ENCODE measurements at places on chromosomes 1 and 21.

- no peak for DNase-seq
These were observed 33.8 kb downstream of the RSPH1 start for GRCh38 chr21:42461881-42462877.

DNA sequence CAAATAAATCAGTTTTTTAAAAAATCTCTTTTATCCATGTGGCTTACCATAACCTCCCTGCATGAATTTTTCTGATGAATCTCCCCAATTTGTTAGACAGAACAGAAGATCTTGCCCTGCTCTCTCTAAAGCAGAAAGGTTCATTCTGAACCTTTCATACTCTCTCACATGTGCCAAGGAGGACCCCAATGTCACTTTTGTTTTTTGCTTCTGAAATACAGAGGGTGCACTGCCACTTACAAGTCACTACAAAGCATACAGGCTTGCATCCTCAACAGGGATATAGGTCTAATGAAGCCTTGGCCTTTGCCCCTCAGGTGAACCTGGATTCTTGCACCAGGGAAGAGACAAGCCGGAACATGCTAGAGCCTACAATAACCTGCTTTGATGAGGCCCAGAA, 4.8 kb downstream of the RGS4 start:
- DNase-seq = no peak

DNA sequence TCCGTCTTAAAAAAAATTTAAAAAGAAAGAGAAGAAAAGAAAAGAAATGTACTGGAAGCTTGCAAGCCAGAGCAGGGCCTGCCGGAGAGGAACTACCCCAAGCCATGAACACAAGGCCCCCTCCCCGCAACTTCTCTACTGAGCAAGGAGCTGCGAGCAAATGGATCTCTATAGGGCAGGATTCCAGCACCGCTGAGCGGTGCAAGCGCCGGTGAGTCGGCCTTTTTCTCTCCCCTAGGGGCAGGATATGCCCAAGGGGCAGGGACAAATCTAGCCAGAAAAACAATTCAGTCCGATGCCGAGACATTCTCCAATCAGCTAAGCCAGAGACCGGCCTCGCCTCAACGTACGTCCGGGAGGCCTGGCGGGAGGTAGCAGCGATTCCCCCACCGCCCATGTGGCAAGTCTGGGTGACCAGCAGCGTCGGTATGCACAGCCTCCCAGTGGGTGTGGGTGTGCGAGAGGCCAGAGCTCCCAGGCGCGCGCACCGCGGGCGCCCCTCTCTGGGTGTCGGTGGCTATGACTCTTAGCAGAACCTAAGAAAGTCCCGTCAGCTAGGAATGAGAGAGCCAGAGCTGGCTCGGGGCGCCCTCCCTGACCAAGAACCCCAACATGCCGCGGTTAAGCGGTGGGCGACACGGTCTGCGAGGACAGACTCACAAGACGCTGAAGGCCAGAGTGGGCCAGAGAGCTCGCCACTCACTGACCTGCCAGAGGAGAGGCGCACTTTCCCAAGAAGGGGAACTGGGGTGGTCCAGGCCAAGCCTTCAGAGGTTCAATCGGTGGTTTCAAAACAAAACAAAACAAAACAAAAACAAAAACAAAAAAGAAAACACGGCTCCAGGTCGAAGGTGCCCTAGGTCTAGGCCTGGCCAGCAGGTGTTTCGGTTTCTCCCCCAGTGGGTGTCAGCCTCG, 1.9 kb downstream of the CSMD2 start:
- DNase-seq = peak; percentile 61

DNA sequence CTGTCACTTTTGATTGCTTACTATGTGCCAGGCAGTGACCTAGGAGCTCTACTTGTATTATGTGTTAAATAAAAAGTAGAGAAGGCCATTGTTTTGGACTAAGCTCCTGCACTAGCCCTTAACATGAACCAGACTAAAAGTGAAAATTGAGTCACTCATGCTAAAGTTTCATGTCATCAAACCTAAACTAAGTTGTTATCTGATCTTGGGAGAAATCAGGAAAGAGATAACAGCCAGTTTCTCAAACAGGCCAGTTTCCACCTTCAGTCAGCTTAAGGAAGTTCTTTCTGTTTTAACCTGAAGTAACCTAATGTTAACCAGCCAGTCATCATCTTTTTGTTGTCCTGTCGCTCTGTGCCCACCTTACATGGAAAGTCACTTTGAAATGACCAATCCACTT, 102.1 kb upstream of the MARK1 start:
- DNase-seq = no peak

GRCh38 chr21:26148840-26149354, 21.7 kb downstream of the APP start:
- no peak for DNase-seq

GRCh38 chr21:16185766-16186165, 456.0 kb downstream of the USP25 start:
- DNase-seq = no peak

DNA sequence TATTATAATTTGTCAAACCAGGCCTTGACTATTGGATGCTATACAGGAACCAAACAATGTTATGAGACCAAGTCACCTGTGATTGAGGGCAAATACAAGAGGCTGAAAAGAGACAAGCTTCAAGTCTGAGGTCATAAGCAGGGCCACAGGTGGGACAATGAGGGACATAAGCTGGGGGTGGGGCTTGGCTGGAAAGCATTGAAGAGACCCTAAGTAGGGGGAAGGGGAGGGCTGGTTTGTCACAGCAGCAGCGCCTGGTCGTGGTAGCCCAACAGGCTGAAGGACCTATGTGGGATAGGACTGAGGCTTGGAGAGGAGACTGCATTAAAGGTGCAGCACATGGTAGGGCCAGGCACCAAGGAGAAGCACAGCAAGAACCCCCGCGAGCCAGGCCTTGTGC, 17.9 kb downstream of the HMGN2 start:
- no peak for DNase-seq

DNA sequence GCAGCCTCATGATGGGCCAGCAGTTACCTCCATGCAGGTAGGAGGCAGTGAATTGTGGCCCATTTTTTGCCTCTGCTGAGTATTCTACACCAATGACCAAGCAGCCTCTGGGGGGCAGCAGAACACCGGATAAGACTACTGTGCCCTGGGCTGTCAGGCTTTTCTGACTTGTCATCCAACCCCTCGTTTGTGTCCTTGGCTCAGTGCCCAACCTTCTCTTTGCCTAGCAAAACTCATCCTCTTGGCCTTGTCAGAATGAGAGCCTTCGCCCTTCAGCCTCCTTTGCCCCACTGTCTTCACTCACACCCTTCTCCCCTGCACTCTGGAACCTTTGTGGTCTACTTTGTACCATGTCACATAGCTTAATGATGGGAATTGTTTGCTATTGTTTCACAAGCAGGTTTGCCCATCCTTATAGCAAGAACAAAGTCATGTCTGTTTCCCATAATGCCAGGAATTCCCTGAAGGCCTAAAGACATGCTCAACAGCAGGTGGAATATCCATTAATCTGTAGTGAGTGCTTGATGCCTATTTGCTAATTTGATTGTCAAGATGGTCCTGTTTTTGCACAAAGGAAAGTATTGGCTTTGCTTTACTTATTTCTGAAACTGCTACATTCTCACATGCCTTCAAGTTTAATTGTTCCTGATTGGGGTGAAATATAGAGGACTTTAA, 255.9 kb downstream of the HHAT start:
- peak; percentile 78 for DNase-seq

DNA sequence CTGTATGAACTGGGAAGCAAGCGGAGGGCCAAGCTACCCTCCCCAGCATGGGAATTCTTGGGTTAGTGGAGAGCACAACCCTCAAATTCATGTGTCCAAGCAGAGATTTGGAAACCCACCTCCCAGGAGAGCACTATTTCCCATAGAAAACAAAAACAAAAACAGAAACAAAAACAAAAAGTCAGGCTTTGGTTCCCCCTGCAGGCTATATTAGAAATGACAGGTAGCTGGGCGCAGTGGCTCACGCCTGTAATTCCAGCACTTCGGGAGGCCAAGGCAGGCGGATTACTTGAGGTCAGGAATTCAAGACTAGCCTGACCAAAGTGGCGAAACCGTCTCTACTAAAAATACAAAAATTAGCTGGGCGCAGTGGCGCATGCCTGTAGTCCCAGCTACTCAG, 10.8 kb downstream of the MINDY1 start:
- DNase-seq = no peak

GRCh38 chr1:101220906-101221305, 15.9 kb upstream of the S1PR1 start:
- DNase-seq = no peak

GRCh38 chr1:17688217-17688810, 66.8 kb upstream of the ACTL8 start:
- no peak for DNase-seq

GRCh38 chr1:66521721-66522365, 12.1 kb upstream of the SGIP1 start:
- no peak for DNase-seq

GRCh38 chr1:48236716-48237470, 14.4 kb downstream of the SLC5A9 start:
- DNase-seq = no peak

DNA sequence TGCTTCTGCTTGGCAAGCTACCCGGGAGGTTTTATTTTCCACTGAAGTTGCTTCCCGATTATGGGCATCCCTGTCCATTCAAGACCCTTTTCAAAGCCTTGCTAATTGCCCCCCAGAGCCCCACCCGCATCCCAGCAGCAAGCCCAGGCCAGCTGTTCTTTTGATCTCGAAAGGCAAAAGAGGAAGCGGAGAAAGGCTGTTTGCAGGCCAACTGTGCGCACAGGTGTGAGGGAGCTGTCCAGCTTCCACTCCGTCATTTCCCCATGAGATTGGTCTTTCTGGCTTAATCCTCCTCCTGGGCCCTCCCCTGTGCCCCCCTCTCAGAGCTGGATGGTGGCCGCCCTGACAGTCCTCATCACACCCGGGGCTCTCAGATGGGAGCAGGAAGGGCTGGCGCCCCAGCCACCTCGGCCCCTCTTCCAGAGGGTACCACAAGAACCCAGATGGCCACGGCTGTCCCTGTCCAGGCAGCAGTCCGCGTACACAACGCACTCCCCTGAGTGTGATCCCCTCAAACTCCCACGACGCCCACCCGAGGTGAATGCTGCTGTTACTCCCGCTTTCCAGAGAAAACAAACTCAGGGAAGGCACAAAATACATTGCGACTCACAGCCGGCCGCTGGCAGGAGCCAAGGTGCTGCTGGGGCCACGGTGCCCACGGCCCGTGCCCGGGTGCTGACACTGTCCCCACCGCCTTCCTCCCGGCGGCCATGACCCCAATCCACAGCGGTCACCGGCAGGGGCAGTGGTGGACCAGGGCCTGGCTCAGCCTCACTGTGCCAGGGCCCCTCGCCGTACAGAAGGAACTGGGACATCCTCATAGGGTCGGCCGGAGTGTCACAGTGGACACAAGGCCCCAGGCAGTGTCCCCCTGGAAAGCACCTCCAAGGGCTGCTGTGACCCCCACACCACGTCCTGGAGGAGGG, 121.9 kb downstream of the CRYAA start:
- no peak for DNase-seq

- no peak for DNase-seq
These were observed 107.0 kb upstream of the KRTAP19-8 start for GRCh38 chr21:31145274-31145673.

DNA sequence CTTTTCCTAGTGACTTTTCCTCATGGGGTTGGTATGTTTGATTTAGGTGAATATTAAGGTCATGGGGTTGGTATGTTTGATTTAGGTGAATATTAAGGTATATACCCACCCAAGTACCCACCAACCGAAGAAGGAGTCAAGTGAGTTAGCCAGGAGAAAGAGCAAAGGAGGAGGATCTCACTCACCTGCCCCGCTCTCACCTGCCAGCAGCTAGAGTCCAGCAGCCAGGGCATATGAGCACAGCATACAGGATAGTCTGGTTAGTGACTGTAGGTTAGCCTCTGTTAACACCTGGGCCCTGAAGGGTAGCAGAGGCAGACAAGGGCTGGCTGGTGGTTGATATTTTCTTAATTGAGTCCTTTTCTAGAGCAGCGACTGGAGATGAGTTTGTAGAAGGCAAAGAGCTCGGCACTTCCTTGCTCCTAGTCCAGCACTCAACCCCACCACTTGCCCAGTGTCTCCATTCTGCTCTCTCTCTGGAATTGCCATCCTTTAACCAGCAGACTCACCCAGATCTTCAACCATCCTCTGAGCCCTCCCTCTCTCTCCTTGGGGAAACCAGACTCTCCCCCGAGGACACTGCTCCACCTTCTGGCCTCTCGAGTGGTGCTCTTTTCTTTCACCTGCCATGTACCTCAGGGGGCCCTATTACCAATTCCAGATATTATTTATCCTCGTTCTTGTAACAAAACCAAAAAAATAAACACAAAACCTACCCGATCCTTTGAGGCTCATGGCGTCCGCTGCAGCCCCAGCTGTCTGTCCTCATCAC, 16.3 kb upstream of the DESI2 start:
- no peak for DNase-seq

DNA sequence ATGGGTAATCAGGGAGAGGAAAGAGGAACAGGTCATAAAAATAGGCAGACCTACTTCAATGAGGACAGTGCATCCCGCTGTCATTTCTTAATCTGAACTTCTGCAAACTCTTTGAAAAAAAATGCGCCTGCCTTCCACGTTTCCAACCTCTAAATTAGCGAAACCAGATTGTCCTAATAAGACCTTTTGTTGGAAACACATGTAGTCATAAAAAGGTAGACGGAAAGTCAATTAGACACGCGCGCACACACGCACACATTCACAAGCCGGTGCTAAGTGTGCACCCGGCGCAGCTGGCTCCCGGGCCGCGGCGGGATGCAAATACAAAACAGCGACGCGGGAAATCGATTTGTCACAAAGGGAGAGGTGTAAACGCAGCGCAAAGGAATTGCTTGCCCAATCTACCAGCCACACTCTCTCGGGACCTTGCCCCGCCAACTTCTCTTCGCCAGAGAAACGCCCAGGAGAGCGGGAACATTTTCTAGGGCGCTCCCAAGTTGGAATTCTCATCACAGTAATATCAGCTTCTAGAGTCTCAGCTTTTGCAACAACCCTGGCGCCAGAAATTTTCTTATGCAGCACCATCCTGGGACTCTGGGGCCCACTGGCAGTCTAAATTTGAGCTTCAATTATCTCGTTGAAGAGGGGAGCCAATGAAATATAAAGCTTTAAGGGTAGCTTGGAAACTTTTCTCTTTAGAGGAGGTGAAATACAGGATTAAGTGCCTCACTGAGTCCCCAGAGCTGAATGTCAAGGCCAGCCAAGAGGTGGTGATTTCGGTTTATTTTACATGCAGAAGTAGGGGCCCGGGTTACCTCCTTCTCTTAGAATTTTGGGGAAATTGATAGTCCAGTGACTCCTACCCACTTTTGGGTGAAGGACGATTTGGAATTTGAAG, 4.5 kb downstream of the PRRX1 start:
- no peak for DNase-seq

DNA sequence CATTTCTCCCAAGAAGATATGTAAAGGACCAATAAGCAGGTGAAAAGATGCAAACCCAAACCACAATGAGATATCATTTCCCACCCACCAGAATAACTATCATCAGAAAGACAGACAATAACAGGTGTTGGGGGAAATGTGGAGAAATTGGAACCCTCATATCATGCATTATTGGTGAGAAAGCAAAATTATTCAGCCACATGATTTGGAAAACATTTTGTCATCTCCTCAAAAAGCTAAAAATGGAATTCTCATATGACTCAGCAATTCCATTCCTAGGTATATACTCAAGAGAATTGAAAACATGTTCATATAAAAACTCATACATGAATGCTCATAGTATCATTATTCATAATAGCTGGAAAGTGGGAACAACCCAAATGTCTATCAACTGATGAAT, 25.1 kb upstream of the RNF186 start:
- no peak for DNase-seq

GRCh38 chr1:4327142-4327541, 327.3 kb upstream of the AJAP1 start:
- DNase-seq = no peak
